Substantia nigra (tissue), 51 donors: ENCODE measurements at places on chromosomes 3 and 15.

- DNase-seq: no peak
These were observed at the start of gene TLR9 for GRCh38 chr3:52225452-52226228. Gene TLR9 (minus strand): TSS chr3:52225645. CDS start chr3:52225529, 116 bp downstream.

DNA sequence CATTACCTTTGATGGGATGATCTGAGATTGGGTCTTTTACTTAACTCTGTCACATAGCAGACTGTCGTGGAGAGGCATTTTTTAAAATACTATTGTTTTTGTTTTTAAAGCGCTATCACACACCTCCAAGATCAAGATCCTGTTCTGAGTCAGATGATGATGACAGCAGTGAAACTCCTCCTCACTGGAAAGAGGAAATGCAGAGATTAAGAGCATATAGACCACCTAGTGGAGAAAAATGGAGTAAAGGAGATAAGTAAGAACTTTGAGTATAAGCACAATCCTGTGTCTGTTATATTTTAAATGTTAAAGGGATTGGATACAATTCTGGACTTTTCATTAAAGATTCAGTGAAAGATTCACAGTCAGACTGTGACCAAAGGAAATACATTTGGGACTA is 18.4 kb upstream of the ZBTB47 start:
- DNase-seq: no peak

GRCh38 chr3:14550651-14551611 is 10.8 kb upstream of the GRIP2 start:
- no peak for DNase-seq

DNA sequence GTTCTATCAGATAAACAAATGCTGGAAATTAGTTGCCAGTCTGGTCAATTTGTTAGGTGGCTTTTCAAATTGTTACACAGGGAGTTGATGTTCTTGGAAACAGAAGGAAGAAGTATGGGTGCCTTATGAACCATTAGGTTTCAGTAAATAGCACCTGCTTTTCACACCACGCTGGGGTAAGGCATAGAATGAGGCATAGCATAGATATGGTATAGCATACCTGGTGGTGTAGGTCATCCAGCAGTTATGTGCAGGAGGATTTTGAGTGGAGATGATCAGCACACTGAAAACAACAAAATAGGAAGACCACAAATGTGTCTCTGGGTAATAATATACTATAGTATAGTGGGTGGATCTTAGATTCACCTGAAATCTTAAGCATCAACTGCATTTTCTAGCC is 121.4 kb downstream of the GMPS start:
- no peak for DNase-seq

DNA sequence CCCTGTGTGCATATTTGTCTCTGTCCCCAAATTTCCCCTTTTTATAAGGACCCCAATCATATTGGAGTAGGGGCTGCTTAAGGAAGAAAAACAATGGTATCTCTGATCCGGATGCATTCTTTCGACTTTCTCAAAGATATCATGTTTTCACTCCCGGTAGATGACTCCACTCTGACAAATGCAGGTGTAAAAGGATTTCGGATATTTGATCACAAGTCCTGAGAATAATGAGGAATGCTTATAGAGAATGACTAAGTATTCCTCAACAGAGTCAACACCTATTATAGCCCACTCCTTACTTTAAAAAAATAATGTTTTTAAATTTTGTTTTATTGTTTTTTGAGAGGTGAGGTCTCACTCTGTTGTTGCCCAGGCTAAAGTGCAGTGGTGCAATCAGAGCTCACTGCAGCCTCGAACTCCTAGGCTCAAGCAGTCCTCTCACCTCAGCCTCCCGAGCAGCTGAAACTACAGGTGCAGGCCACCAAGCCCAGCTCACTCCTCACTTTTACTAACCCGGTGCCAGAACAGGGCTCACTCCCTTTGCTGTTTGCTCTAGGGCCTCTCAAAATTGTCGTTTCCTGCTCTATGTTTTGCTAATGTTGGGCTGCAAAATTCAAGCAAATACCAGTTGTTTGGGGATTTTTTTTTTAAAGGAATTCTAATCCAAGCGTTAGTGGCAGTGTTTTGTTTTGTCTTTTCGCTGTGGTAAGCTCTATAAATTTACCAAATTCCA is 24.6 kb downstream of the COL8A1 start:
- no peak for DNase-seq
